Cortex of kidney (tissue), 1 donor: ENCODE measurements at places on chromosomes 4 and X.

- DNase-seq: no peak
These were observed 612.2 kb downstream of the DMD start for GRCh38 chrX:32599156-32599555.

DNA sequence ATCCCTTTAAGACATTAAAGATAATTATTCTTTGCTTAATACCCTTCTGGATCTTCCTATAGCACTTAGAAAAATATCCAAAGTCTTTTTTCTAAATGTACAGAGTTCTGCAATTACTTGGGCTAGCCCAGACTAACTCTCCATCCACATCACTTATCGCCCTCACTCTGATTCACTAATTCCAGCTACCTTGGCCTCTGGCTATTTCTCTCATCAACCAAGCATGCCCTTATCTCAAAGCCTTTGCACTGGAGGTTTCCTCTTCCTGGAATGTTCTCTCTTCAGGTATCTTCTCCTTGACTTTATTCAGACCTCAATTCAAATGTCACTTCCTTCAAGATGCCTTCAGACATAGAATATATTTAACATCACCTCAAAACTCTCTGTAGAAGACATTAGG is 345.1 kb upstream of the SMIM31 start:
- no peak for DNase-seq

GRCh38 chr4:19683426-19683825 is 568.3 kb upstream of the SLIT2 start:
- DNase-seq: no peak

GRCh38 chrX:133923113-133923512 is 62.3 kb downstream of the GPC3 start:
- no peak for DNase-seq

GRCh38 chr4:107470173-107470572 is 249.9 kb downstream of the PAPSS1 start:
- DNase-seq: no peak

DNA sequence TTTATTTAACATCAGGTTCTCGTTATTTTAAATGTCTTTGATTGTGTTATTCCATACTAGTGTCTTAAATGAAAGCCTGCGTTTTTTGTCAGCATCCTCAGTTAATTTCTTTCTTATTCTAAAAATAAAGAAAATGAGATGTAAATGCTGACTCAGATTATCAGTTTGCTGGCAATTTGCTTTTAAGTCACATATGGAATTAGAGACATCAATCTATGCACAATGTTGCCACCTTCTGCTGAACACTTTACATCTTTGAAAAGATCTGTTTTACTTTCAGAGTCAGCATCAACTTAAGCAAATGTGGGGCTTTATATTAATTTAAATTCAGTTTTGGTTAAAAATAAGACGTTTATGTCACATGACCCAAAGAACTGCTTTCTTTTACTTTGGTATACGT is 99.2 kb downstream of the ADGRL3 start:
- no peak for DNase-seq

- no peak for DNase-seq
These were observed 814 bp upstream of the LOC101059915 start for GRCh38 chrX:71666240-71667223.

GRCh38 chr4:28373601-28374000 is 1513.0 kb downstream of the STIM2 start:
- no peak for DNase-seq

DNA sequence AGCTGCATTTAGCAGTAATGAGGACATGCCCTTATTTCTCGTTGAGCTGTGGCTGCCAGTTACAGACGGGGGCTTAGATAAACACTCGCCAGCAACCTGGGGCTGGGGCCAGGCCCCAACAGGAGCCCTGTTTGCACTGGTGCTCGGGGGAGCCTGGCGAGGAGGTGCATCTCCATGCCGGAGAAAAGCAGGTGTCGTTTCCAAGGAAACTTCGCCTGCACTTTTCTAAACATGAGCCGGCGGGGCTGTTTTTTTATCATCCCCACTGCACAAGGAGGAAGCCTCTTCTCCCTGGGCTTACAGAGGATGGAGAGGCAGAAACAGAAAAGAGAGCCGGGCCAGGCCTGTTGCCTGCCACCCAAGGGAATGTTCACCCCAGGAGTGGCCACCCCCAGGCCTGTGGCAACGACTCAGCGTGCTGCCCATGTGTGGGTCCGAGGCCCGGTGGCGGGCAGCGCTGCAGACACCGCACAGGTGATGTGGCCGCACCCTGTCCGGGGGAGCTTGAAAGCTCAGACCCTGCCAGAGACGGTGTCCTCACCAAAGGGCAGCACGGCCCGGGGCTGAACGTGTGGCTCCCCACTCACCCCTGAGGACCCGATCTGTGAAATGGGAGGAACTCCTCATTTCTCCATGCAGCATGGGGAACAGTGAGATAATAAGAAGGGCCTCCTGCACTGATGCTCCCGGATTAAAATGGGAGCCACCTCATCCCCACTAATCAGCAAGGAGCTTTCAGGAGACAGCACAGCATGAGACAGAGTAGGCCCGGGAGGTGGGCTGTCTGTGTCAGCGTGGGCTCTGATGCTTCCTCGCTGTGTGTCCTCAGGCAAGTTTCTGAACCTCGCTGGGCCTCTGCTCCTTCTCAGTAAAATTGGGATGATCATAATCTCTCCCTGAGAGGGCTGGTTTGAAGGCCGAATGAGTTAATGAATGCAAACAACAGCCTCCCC is 33.8 kb upstream of the ADRA2C start:
- no peak for DNase-seq

DNA sequence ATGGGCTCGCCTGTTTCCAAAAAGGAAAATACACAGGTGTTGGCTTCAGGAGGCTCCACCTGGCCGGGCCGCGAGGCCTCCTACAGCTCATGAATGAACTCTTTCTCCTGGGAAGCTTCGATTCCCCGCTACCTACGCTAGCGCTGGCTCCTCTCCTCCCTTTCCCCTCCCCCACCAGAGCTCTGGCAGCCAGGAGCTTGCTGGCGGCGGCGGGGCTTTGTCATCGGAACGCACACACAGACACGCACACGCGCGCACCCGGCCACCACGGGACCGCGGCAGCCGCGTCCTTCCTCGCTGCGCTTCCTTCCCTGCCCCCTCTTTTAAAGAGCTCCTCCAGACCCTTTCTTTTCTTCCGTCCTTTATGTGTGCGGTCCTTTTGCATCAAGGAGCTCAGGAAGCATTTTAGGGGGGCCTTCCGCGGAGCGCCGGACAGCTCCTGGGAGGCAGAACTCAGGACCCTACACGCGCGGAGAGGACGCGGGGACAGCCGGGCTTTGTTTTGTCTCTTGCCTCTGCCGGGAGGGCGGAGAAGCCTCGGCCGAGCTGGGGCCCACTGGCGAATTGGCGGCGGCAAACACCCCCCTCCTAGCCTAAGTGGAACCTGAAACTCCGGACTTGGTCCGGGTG is 70.2 kb upstream of the BCOR start:
- no peak for DNase-seq

DNA sequence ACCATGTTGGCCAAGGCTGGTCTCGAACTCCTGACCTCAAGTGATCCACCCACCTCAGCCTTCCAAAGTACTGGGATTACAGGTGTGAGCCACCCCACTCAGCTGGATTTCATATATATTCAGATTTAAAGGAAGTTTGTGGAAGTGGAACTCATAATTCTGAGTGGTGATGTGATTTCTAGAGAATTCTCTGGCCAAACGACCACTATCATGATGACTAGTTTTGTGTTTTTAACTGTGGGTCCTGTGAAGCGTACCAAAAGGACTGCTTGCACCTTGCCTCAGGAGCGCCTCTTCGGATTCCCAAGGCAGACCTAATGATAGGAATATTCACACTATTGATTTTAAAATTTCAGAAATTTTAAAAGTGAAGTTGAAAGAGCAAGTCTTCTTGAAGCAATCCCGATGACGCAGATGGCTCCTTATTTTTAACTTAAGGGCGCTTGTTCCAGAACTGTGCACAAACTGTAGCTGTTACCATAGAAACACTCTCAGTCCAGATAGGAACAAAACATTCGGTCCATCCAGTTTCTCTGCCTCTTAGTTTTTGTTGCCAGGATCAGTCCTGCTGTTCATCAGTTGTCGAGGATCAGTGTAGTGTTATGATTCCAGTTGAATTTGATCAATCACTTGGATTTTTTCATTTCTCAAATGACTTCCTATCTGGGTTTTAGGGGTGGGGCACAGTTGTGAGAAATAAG is 51.7 kb upstream of the CLCN4 start:
- no peak for DNase-seq

DNA sequence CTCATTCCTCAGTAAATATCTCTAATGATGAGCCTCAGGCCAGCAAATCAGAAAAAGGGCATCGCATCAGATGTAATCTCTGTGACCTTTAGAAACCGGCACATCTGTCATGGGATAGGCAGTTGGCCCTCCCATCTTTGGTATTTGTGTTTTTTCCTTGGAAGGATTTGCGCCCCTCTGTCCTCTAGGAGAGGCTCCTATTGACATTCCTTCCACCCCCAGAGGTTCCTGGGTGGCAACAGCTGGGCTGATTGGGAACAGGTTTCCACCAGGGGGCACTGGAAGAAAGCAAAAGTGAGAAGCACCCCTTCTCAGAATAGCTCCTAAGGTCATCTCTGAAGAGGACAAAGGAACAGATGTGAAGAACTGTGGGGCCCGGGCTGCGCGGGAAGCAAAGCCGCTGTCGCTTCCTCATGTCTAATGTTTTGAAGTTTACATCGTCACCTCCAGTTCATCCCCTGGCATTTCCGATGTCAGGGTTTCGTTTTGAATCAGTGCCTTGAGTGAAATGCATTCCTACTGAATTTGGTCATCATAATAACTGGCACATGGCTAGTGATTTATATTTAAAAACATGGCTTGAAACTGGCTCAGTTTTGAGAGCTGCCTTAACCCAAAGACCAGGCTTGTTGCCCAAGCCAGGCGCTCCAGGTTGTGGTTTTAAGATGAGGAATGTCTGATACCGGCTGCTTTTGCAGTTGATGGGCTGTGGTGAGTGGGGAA is 6.2 kb downstream of the TXK start:
- DNase-seq: no peak

- no peak for DNase-seq
These were observed 120.8 kb downstream of the SMIM20 start for GRCh38 chr4:26034849-26035248.

- DNase-seq: no peak
These were observed 793.3 kb upstream of the MAGEB2 start for GRCh38 chrX:29422034-29422433.

GRCh38 chrX:48505481-48505880 is 3.3 kb upstream of the PORCN start:
- DNase-seq: no peak

GRCh38 chr4:1351854-1352566 is 5.0 kb downstream of the UVSSA start:
- DNase-seq: no peak

- no peak for DNase-seq
These were observed 188.2 kb downstream of the SH2D1A start for GRCh38 chrX:124534536-124534935.

- no peak for DNase-seq
These were observed 148.0 kb upstream of the JADE1 start for GRCh38 chr4:128661479-128661878.

- DNase-seq: no peak
These were observed 88.3 kb upstream of the UNC5C start for GRCh38 chr4:95637043-95637600.

DNA sequence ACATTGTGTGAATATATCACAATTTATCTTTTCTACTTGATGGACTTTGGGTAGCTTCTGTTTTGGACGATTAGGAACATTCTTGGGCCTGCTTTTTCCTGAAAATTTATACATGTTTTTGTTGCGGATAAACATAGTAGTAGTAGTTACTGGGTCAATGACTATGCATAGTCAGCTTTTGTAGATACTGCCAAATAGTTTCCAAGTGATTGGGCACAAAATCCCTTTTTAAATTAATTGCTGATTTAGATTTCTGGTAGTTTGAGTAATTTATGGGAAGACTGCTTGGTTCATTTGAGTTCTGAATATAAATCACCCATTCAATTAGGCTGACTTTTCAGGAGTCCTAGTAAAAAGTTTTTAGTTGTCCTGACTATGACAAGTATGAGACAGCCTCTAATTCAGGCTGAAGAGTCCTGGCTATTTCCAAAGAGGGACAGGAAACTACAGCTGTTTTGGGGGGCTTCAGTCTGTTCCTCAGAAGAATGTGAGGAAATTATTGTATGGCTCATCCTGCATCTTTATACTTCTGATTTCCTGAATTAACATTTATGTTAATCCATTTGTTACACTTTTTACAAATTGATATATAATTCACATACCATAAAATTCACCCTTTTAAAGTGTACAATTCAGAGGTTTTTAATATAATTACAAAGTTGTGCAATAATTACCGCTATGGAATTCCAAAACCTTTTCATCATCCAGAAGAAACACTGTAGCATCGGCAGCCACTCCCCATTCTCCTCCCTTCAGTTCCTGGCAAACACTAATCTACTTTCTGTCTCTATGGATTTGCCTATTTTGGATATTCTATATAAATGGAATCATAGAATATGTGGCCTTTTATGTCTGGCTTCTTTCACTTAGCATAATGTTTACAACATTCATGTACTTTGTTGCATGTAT is 14.2 kb downstream of the LRP2BP start:
- DNase-seq: no peak

DNA sequence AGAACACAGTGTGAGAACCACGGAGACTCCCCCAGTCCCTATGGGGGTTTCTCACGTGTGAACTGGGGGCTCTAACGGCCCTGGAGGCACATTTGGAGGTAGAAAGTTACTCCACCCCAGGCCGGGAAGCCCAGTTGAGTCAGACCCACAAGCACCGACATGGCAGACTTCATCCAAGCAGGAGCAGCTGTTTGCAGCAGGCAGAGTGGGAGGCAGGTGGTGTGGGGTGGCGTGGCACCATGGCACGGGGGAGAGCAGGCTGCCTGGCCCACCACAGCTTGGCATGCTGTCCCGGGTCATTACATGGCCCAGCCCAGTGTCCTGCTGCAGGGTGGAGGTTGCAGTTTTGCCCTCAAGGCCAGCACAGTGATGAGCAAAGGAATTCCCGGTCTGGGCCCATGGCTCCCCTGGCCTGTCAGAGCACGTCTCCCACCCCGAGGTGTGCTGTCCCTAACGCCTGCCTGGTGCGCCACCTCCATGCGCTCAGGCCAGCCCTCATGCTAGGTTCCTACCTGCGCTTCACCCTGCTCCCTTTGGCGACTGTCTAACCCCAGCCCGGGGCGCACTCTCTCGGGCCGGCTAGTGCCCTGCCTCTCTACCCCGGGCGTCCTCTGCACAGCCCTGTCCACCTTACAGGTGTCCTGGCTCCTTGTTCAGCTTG is 90.6 kb upstream of the AFAP1 start:
- no peak for DNase-seq

GRCh38 chrX:139058831-139059495 is 347.4 kb upstream of the FGF13 start:
- DNase-seq: no peak

DNA sequence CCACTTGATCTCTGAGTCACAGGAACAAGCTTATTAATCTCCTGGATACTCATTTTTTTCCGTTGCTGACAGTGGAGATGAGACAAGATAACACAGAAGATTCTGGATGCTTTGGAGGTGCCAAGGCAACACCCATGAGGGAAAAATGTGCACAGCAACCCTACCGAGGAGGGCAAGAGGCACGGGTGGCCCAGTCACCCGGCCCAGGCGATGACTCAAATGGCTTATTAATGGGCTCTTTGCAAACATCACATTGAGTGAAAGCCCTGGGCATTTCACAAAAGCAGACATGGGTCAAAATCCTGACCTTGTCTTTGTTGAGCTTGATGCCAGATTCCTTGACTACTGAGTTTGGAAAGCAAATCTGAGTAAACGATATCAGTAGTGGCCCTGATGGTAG is 315.1 kb downstream of the STK32B start:
- no peak for DNase-seq

- no peak for DNase-seq
These were observed 75.6 kb upstream of the RXFP1 start for GRCh38 chr4:158446106-158446505.

GRCh38 chr4:66052426-66052825 is 382.1 kb upstream of the EPHA5 start:
- DNase-seq: no peak
